ENCODE measurements at places on chromosomes 6 and 20.
A peak's percentile ranks its signal among the peaks of the same experiment; 100 is the strongest.

- DNase-seq, result peak; percentile 64
- peak overlapping the region; percentile 27 for H3K4me3 ChIP-seq
- H3K27ac ChIP-seq, result peak overlapping the region; percentile 94
- no peaks in the 10 kb centered on the region for H3K27me3 ChIP-seq
These were observed 127.9 kb upstream of the NAA20 start for GRCh38 chr20:19889011-19889953.

DNA sequence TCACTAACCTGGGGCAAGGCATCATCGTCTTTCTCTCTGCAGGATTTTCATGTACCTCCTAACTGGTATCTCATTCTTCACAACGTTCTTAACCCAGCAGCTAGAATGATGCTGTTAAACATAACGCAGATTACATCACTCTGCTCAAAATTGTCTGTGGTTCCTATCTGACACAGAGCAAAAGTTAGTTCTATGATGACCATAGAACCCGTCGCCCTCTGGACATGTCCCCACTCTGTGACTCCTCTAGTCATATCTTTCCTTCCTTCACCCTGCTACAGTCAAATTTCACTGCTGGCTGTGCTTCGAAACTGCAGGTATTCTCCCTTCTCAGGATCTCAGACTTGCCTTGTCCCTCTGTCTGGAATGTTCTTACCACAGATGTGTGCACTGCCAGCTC is 87.4 kb upstream of the TPD52L1 start:
- no peaks in the 10 kb centered on the region for H3K4me1 ChIP-seq
- no peak for DNase-seq
- no peak overlapping the region for H3K27ac ChIP-seq
- H3K36me3 ChIP-seq, result no peaks in the 10 kb centered on the region

- no peak for DNase-seq
- no peaks in the 10 kb centered on the region for H3K36me3 ChIP-seq
- H3K4me1 ChIP-seq, result peaks cover 12% of the 10 kb centered on the region
- peak overlapping the region; percentile 87 for H3K4me3 ChIP-seq
- no peaks in the 10 kb centered on the region for H3K27me3 ChIP-seq
These were observed 3.1 kb downstream of the NNAT start for GRCh38 chr20:37523911-37524700.

DNA sequence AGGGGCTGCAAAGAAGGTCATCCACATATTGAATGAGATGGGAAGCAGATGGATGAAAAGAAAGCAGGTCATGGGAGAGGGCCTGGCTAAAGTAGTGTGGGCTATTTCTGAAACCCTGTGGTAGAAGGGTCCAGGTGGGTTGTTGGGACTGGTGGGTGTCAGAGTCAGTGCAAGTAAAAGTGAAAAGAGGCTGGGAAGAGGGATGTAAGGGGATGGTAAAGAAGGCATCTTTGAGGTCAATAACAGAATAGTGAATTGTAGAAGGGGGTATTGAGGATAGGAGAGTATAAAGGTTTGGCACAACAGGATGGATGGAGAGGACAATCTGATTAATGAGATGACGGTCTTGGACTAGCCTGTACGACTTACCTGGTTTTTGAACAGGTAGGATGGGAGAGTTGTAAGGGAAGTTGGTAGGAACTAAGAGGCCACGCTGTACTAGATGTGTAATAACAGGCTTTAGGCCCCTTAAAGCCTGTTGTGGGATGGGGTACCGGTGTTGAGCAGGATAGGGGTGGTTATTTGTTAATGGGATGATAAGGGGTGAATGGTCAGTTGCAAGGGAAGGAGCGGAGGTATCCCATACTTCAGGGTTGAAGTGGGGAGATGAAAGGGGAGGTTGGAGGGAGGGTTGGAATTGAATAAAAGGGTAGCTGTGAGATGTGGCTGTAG is 748.9 kb upstream of the ADGRB3 start:
- DNase-seq, result no peak
- H3K27ac ChIP-seq, result no peak overlapping the region
- no peaks in the 10 kb centered on the region for H3K4me1 ChIP-seq
- H3K4me3 ChIP-seq, result no peak overlapping the region
- no peaks in the 10 kb centered on the region for H3K27me3 ChIP-seq

DNA sequence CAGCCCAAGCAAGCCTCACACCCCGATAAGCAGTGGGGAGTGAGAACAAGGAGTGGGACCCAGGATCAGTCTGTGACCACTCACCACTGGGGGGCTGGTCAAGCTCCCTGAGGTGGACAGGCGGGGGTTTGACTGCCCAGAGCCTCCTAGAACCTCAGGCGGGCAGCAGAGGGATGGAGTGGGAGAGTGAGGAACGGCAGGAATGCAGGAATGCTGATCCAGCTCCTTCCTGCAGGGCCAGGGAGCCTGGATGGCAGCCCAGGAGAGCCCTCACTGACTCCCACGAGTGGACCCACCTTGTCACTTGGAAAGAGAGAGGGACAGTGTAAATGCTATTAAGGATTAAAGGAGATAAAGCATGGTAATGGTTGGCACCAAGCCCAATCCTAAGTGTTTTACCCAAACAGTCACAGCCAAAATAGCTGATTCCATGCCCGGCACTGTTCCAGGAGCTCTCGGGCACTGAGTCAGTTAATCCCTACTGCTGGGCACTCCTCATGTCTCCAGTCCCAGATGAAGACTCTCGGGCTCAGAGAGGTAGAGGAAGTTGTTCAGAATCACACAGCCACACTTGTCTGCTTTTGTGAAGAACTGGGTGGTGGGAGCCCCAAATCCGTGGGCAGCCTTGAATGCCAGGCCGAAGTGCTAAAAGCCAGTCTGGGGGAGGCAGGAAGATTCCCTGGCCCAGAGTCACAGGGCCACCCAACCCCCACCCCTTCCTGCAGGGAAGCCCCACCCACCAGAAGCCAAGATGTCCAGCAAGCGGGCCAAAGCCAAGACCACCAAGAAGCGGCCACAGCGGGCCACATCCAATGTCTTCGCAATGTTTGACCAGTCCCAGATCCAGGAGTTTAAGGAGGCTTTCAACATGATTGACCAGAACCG is 3.1 kb downstream of the MYL9 start:
- peaks cover 7% of the 10 kb centered on the region for H3K4me1 ChIP-seq
- no peaks in the 10 kb centered on the region for H3K36me3 ChIP-seq
- peak overlapping the region; percentile 95 for H3K27ac ChIP-seq
- no peak for DNase-seq
- peak overlapping the region; percentile 85 for H3K4me3 ChIP-seq
- no peaks in the 10 kb centered on the region for H3K27me3 ChIP-seq

GRCh38 chr6:14703586-14703985 is 542.3 kb upstream of the JARID2 start:
- H3K27me3 ChIP-seq, result no peaks in the 10 kb centered on the region
- no peaks in the 10 kb centered on the region for H3K36me3 ChIP-seq
- H3K4me1 ChIP-seq, result no peaks in the 10 kb centered on the region
- no peak for DNase-seq
- H3K4me3 ChIP-seq, result no peak overlapping the region
- no peak overlapping the region for H3K27ac ChIP-seq

DNA sequence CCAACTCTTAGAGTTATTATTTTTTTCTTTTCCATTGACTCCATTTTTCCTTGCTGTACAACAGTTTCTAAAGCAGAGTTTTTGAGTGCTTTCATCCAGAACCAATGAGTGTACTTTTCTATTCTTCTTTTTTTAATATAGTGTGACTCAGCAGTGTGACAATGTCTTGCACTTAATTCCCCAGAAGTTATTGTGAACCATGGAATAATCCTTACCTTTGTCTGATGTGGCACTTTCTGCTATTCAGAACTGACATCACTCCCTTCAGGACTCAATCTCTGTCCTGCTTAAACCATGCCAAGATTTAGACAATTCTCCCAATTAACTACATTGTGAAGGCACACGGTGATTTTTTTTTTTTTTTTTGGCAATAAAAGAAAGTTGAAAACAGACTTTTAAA is 41.5 kb downstream of the GRIK2 start:
- no peak overlapping the region for H3K4me3 ChIP-seq
- H3K36me3 ChIP-seq, result no peaks in the 10 kb centered on the region
- H3K4me1 ChIP-seq, result no peaks in the 10 kb centered on the region
- no peak for DNase-seq
- no peak overlapping the region for H3K27ac ChIP-seq
- H3K27me3 ChIP-seq, result no peaks in the 10 kb centered on the region

DNA sequence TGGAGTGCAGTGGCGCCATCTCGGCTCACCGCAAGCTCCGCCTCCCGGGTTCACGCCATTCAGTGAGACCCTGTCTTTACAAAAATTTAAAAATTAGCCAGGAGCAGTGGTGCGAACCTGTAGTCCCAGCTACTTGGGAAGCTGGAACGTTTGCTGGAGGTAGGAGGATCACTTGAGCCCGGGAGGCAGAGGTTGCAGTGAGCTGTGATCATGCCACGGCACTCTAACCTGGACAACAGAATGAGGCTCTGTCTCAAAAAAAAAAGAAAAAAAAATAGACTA is 5.7 kb upstream of the PARD6B start:
- DNase-seq, result no peak
- H3K36me3 ChIP-seq, result no peaks in the 10 kb centered on the region
- H3K27ac ChIP-seq, result no peak overlapping the region
- H3K27me3 ChIP-seq, result no peaks in the 10 kb centered on the region
- no peaks in the 10 kb centered on the region for H3K4me1 ChIP-seq

GRCh38 chr6:36235309-36235708 is 34.6 kb upstream of the PNPLA1 start:
- H3K36me3 ChIP-seq, result no peaks in the 10 kb centered on the region
- no peak for DNase-seq
- no peak overlapping the region for H3K4me3 ChIP-seq
- H3K27me3 ChIP-seq, result no peaks in the 10 kb centered on the region
- no peaks in the 10 kb centered on the region for H3K4me1 ChIP-seq

- no peak overlapping the region for H3K4me3 ChIP-seq
- no peaks in the 10 kb centered on the region for H3K4me1 ChIP-seq
- H3K27ac ChIP-seq, result no peak overlapping the region
These were observed 54.5 kb downstream of the IPCEF1 start for GRCh38 chr6:154301839-154302752.

DNA sequence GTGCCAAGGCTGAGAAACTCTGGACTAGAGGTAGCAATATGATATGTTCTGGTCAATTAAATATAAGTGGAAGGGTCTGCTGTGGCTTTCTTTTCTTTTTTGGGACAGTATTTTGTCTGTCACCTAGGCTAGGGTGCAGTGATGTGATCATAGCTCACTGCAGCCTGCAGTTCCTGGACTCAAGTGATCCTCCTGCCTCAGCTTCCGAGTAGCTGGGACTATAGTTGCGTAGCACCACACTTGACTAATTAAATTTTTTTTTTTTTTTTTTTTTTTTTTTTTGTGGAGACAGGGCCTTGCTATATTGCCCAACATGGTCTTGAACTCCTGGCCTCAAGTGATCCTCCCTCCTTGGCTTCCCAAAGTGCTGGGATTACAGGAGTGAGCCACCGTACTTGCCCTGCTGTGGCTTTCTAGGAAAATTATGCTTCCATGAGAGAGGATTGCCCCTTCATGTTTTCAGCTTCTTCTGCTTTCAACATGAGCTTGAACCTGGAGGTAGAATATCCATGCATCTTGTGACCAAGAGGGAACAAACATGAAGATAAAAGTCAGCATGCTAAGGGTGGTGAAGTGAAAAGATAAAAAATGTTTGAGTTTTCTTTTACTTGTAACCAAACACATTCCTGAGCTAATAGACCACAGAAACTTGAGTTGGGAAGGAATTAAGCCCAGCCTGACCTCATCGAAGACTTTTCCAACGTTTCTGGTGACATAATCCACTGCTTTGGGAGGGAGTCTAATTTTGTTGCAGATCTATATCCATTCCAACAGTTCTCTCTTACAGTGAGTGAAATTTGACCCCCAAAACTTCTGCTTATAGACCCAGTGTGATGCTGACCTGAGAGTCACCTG is 75.1 kb downstream of the CARMIL1 start:
- no peaks in the 10 kb centered on the region for H3K4me1 ChIP-seq
- no peak overlapping the region for H3K27ac ChIP-seq
- H3K4me3 ChIP-seq, result no peak overlapping the region

DNA sequence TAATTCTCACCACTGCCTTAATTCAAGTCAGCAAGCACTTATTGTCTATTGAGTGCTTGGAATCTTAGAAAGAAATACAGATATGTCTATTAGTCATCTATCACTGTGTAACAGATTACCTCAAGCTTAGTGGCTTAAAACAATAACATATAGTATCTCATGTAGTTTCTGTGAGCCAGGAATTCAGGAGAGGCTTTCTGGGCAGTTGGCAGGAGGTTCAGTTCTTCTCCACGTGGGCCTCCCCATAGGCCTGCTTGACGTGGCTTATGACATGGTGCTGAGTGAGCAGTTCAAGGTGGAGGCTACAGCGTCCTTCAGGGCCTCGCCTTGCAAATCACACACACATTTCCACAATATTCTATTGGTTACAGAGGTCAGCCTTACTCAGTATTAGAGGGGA is 69.7 kb downstream of the DTD1 start:
- H3K4me1 ChIP-seq, result no peaks in the 10 kb centered on the region
- H3K27ac ChIP-seq, result no peak overlapping the region
- H3K36me3 ChIP-seq, result no peaks in the 10 kb centered on the region

DNA sequence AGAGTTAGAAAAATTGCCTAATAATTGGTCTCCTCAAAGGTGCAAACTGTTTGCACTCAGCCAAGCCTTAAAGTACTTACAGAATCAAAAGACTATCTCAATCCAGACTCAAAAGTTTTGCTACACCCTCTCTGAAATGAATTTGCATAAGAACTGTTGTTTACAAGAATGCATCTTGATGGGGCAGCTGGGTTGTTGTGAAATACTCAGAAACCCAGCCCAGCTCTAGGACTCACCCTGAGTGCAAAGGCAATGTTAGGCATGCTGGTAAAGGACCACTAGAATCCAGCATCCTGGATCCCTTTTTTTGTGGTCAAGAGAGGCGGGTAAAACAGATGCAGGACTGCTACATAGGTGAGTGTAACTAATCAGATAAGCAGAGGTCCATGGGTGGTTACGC is 700.2 kb downstream of the EYS start:
- no peaks in the 10 kb centered on the region for H3K4me1 ChIP-seq
- no peaks in the 10 kb centered on the region for H3K27me3 ChIP-seq
- no peak overlapping the region for H3K4me3 ChIP-seq
- H3K36me3 ChIP-seq, result no peaks in the 10 kb centered on the region

DNA sequence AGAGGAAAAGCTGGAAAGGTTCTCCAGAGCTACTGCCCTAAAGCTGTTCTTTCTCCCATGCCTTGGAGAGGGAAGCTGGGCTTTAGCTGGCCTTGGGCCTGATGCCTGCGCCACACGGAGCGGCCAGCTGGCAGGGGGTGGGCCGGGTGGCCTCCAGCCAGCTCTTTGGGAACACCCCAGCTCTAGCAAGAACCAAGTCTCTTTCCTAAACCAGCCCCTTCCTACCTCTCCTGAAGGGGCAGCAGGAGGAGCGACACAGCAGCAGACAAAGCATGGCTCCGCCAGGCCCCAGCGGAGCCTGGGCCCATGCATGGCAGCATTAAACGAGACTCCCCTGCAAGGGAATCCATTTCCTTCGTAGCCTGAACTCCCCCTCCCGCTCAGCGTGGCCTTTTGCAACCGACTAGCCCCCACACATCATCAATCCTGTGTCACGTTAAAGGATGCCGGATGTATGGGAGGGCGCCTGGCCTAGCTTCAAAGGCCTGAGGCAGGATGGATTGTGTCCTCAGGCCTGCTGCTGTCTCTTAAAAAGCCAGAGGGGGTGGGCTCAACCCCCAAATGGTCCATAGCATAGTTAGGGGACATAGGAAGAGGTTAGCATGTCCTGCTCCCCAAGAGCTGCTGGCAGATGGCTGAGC is 14.0 kb downstream of the MRPS18A start:
- no peak for DNase-seq
- H3K27ac ChIP-seq, result no peak overlapping the region
- no peak overlapping the region for H3K4me3 ChIP-seq
- H3K27me3 ChIP-seq, result no peaks in the 10 kb centered on the region
- H3K36me3 ChIP-seq, result no peaks in the 10 kb centered on the region
